ENCODE measurements at places on chromosomes 7 and 10.

- DNase-seq = no peak
Observed at GRCh38 chr7:50085344-50085743, 7.7 kb downstream of the ZPBP start.

DNA sequence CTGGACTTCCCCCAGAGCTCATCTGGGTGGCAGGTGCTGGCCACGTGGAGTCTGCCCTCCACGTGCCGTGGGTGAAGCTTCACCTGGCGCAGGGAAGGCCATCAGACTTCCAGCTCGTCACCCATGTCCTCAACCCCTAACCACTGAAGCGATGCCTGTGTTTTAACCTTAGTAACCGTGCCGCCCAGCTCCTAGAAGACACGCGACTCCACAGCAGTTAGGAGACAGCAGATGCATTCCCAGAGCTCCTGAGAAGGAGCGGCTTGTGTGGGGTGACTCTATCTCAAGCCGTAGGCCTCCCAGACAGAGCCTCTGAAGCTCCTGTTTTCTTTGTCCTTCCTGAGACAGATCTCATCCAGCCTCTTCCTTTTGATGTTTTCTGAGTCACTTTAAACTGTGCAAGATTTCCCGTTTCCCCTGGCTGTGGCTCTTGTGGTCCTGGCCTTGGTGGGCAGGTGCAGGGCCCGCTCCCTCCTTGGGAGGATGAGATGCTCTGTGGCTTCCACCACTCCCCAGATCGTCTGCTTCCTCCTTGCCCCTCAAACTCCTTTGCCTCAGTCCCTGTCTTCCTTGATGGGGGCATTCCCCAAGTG lies 41.4 kb upstream of the AP5Z1 start:
- DNase-seq = no peak

DNA sequence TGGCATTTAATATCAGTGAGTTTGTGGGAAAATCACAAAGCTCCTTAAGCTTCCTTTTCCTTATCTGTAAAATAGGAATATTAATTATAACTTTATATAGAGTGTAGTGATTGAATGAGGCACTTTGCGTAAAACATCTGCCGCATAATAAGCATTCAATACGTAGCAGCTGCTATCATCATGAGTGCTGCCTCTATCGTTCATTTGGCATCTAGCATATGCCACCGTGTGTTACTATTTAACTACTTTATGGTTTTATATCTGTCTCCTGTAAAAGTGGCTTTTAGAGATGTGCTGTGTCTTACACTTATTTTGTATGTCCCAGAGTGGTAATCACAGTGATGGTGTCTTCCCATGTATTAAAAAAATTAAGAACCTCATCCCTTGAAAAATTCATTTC lies 729.6 kb downstream of the SORCS3 start:
- no peak for DNase-seq

GRCh38 chr7:12450615-12451014 lies 47.0 kb upstream of the VWDE start:
- no peak for DNase-seq

GRCh38 chr10:338171-339037 lies 203.1 kb downstream of the ZMYND11 start:
- no peak for DNase-seq

DNA sequence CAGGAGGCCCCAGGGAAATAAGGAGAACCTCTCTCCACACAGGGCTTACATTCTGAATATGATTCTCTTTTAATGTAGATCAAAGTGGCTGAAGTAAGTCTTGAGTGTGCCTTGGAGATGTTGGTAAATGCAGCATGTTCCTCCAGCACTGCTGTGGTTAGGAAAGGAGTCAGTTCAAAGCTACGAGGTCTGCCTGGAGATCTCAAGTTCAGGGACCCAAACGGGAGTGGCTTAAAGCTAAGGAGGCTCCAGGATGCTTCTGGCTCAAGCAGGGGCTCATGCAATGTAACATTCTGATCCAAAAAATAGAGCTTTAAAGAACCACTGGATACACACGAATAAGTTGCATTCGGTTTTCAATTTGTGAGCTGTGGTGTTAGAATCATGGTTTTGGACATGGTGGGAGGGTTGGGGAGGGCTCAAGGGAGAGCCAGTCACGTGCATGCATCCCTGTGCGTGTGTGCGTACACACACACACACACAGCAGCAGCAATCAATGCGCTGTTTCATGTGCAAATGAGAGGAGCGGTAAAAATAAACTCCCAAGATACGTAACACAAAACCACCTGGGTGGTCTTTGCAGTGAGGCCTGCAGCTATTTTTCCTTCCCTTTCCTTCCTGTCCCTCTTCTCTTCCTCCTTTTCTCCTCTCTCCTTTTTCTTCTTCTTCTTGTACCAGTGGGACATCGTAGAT lies 70.5 kb downstream of the AOAH start:
- no peak for DNase-seq

GRCh38 chr10:132394201-132394811 lies 2.7 kb upstream of the PWWP2B start:
- no peak for DNase-seq

DNA sequence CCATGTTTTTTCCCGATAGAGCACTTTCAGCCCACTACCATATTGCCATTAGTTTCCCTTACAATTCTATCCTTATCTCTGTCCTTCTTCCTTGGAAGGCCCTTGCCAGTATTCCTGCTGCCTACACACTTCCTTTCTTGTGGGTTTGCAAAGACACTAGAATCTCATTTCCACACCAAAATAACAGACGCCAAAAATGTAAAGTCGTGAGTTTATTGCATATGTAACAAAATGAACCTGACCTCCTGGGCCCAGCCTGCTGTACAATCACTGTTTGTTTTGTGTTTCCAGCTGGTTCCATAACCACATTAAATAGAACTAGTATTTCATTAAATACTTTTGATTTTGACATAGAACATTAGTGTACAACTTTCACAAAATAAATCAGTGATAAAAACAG lies 116.7 kb downstream of the SMURF1 start:
- no peak for DNase-seq

DNA sequence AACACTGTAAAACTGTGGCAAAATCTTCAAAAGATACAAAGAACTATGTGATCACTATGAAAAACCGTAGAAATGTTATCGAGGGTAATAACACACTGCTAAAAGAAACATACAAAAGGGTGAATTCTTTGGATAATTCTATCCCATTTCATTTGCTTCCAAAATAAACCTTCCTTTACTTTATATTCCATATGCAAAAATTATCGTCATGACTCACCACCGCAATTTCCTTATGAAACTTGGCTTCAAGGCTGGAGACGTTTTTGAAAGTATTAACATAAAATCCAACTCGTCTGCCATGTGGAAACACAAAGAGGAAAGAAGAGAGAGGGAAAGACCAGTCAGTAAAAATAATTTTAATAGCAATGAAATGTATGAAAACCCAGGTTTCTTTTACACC lies 165.2 kb downstream of the AMPH start:
- DNase-seq = no peak

DNA sequence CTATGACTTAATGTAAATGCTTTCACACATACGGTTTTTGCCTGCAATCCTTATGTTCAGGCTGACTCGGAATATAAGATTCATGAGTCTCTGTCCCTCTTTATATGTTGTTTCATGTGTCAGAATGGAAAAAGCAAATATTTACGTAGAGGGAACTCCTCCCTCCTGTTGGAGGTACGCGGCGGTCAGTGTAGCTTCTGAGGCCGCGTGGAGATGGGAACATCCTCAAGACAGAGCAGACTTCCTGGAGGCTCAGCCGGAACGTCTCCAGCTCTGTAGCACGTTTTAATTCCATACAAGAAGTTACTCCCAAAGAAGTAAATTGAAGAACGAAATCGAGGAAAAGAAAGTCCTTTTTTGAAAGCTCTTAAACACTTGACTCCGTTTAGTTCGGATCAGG lies 248.3 kb downstream of the EBF3 start:
- DNase-seq = no peak

DNA sequence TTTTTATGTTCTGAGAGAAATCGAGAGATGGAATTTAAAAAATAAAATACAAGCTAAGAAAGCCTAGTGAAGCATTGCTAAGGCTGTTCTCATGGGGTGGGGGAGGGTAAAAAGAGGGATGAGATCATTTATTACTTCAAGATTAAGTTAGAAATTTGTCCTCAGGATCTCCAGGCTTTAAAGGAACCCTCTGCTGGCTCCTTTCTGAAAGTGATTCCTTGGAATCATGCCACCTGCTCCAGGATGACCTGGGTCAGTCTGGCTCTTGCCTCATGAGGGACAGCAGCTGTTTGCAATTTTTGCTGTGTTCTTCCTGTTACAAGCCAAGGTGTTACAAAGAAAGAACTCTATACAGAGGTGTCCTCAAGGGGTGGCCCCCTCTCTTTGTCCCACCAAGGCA lies 69.8 kb downstream of the CDK1 start:
- no peak for DNase-seq

GRCh38 chr10:29811751-29812427 lies 177.1 kb upstream of the SVIL start:
- DNase-seq = no peak

- no peak for DNase-seq
Observed at GRCh38 chr10:126420567-126421300, 32.5 kb upstream of the ADAM12 start.

DNA sequence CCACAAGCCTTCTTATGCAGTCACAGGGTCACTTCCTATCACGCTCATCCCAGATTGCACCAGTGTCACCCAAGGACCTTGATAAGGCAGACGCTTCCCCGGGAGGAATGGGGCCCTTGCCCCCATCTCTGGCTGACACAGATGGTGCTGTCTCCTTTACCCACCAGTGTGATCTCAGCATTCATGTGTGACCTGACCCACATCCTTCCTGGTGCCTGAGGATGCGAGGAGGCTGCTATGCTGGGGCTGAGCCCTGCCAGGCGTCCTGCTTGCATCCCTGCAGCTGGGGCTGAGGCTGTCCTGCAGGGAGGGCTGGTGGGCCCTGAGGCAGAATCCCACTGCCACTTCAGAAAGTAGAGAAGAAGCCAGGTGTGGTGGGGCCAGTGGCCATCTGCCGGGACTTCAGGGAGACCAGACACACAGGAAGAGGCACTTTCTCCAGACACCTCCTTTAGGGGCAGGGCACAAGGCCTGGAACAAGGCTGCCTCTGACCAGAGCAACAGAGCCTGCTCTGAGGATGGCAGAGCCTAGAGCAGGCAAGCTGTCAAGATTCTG lies 35.3 kb downstream of the RASGEF1A start:
- peak; percentile 59 for DNase-seq

DNA sequence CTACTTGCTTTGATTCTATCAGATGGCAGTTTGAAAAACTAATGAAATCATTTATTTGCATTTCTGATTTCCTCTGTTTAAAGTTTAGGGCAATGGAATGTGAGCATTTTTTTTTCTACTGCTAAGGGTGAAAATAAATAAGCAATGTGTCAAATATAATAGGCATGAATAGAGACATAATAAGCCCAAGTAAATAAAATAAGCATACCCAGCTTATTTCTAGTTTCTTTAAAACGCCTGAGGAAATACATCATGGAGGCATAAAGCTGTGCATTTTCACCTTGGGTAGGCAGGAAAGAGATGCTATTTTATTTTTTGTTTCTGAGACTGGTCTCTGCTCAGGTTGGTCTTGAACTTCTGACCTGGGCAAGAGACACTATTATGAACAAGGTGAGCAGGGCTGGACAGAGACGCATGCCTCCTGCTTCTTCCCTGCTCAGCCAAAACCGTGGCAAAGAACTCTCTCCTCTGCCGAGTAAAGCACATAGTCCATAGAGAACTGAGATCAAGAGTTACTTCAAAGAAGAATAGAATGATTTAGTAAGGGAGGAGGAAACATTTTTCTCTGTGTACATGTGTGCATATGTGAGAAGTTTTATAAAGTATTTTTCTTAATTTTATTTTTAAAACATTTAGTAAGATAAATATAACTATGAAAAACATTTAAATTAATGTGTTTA lies 138.1 kb downstream of the GNAI1 start:
- DNase-seq = no peak

- DNase-seq = no peak
Observed at GRCh38 chr7:151456276-151456675, 16.3 kb upstream of the CRYGN start.

DNA sequence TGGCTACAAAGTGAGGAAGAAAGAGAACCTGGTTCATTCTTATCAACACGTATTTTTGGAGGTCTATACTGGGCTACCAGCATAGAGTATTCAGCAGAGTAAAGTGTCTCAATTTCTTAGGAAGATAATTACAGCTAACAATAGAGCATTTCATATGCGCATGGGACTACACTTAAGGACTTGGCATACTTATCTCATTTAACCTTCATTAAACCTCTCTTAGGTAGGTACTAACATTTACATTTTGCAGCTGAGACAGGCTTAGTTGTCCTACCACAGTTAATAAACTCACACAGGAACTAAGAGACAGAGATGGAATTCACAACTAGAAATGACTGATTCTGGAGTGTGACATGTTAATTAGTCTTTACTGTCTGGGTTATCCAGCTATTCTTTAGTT lies 66.6 kb downstream of the NRBF2 start:
- no peak for DNase-seq

DNA sequence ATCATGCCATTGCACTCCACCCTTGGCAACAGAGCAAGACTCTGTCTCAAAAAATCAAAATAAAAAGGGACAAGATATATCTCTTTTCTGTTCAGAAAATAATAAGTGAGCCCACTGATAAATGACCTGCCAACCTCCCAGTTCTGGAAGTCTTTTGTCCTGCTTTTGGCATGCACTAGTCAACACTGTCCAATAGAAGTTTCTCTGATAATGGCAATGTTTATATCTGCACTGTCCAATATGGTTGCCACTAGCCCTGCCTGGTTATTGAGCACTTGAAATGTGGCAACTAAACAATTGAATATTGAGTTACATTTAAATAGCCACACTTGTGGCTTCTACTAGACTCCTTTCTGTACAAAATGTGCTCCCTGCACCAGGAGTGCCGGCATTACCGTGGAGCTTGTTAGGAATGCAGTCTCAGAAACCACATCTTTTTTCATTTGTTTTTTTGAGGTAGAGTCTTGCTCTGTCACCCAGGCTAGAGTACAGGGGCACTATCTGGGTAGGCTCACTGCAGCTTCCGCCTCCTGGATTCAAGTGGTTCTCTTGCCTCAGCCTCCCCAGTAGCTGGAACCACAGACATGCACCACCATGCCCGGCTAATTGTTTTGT lies 229.7 kb downstream of the CACNB2 start:
- no peak for DNase-seq
